Progenitor cell of endocrine pancreas (in vitro differentiated cells): ENCODE measurements at places on chromosomes 7 and 10. TPM values are rescaled to one million over a fixed set of nuclear protein-coding genes. Genes with fewer than 3 reads are reported as not detected.

The STRA8 gene
- not detected in 2 replicates for total RNA-seq

The PNLIPRP2 gene
- total RNA-seq: not detected in 2 replicates

The CALHM3 gene
- 0.41 and 1.3 TPM in 2 replicates for total RNA-seq

The TUBB8 gene
- total RNA-seq: 0.71 and 0.77 TPM in 2 replicates

The KAZALD1 gene
- total RNA-seq: 1.3 and 2.0 TPM in 2 replicates

The GBX1 gene
- 2.0 and 2.1 TPM in 2 replicates for total RNA-seq

The LRRD1 gene
- 0.31 and 0.34 TPM in 2 replicates for total RNA-seq

The CYP2C8 gene
- 7.3 and 8.1 TPM in 2 replicates for total RNA-seq

DNA sequence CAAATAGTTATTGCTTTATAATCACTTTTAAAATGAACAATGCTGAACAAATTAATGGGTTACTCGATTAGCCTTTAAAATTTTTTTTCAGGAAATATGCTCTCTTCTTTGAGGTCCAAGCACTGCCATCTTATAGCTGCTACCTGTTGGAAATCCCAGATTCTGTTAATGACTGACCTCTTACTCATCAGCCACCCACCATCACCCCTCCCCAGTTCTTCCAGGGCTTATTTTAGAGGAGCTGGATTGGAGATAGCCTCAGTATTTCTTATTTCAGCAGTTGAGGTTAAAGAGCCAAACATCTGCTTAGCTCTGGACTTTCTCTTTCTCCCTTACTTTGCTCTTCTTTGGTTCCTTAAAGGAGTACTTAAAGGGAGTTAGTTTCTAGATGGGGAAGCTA is 420.0 kb downstream of the EXOC4 start:
- no peak for DNase-seq
- no peak overlapping the region for H3K27ac ChIP-seq
- no peak overlapping the region for H3K4me3 ChIP-seq
- H3K36me3 ChIP-seq: peaks cover 2% of the 10 kb centered on the region
- peaks cover 25% of the 10 kb centered on the region for H3K4me1 ChIP-seq
- no peaks in the 10 kb centered on the region for H3K27me3 ChIP-seq

GRCh38 chr10:24973163-24973562 is 20.8 kb upstream of the PRTFDC1 start:
- no peak overlapping the region for H3K27ac ChIP-seq
- H3K27me3 ChIP-seq: no peaks in the 10 kb centered on the region
- no peak overlapping the region for H3K4me3 ChIP-seq
- H3K4me1 ChIP-seq: no peaks in the 10 kb centered on the region
- DNase-seq: no peak

GRCh38 chr10:122273966-122274545 is 3.0 kb downstream of the BTBD16 start:
- no peak for DNase-seq
- H3K4me1 ChIP-seq: peaks cover 5% of the 10 kb centered on the region
- no peaks in the 10 kb centered on the region for H3K36me3 ChIP-seq
- H3K4me3 ChIP-seq: no peak overlapping the region
- no peak overlapping the region for H3K27ac ChIP-seq
- peaks cover 3% of the 10 kb centered on the region for H3K27me3 ChIP-seq

DNA sequence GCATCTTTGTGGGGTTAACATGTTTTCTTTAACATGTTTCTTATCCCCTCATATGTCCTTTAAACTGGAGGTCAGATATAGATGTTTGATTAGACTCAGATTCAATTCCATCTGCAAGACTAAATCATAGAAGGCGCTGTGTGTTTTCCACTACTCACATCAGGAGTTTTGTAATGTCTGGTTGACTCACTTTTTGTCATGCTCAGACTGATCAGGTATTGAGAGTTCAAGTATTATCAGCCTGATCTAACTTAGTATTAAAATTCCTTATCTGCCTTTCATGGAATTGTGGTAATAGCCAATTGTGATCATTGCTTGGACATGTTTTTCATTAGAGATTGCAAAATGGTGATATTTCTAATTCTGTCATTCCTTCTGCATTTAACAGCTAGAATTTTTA is 30.2 kb downstream of the ENTPD7 start:
- H3K4me3 ChIP-seq: no peak overlapping the region
- peaks cover 18% of the 10 kb centered on the region for H3K36me3 ChIP-seq
- DNase-seq: no peak
- H3K27ac ChIP-seq: no peak overlapping the region
- no peaks in the 10 kb centered on the region for H3K27me3 ChIP-seq

DNA sequence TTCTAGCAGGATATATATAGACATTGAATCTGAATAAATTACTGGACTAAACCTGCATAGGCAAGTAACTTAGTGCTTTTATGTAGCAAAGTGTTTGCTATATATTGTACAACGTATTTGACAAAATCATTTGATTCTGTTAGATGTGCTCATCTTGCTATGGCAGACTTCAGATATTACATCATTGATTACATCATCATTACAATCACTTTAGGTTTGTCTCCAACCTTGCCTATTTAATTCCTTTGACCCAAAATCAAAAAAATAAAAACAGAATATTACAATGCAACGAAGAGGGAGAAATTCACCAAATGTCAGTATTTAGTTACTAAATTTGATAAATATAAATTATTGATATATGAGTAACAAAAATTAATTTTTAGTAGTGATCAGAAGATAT is 155.7 kb upstream of the STEAP1 start:
- H3K4me1 ChIP-seq: no peaks in the 10 kb centered on the region
- H3K27ac ChIP-seq: no peak overlapping the region
- no peak overlapping the region for H3K4me3 ChIP-seq

DNA sequence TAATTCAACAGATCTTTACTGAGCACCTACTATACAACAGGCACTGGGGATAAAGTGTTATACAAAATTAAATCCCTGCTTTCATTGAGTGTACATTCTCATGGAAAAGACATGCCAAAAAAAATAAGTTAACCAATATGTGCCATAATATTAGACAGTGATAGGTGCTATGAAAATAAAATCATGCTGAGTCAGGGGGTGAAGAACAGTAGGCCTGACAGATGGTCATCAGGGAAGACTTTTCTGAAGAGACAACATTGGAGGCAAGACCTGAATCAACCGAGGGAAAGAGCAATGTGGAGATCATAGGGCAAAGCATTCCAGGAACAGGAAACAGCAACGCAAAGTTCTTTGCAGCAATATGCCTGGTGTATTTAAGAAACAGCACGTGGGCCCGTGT is 135.5 kb downstream of the C1GALT1 start:
- H3K36me3 ChIP-seq: no peaks in the 10 kb centered on the region
- no peak overlapping the region for H3K4me3 ChIP-seq
- H3K4me1 ChIP-seq: no peaks in the 10 kb centered on the region
- no peak overlapping the region for H3K27ac ChIP-seq
- H3K27me3 ChIP-seq: no peaks in the 10 kb centered on the region
- DNase-seq: no peak

DNA sequence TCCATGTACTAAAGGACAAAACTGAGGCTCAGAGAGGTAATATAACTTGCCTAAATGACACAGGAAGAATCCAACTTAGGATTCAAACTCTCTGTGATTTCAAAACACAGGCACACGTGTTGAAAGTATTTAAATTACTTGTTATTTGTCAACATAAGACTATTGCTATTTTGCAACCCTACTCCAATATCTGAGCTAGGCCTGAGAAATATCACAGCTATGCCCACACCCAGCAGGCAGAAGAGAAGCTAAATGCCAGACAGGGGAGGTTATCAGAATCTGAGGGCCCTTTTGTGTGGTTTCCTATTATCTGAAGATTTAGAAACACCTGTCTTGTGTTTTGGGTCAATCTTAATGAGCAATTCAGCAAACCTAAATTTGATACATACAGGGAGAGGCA is 204.3 kb downstream of the ANK3 start:
- no peak overlapping the region for H3K4me3 ChIP-seq
- H3K27ac ChIP-seq: no peak overlapping the region
- H3K4me1 ChIP-seq: peaks cover 1% of the 10 kb centered on the region
- no peaks in the 10 kb centered on the region for H3K27me3 ChIP-seq

DNA sequence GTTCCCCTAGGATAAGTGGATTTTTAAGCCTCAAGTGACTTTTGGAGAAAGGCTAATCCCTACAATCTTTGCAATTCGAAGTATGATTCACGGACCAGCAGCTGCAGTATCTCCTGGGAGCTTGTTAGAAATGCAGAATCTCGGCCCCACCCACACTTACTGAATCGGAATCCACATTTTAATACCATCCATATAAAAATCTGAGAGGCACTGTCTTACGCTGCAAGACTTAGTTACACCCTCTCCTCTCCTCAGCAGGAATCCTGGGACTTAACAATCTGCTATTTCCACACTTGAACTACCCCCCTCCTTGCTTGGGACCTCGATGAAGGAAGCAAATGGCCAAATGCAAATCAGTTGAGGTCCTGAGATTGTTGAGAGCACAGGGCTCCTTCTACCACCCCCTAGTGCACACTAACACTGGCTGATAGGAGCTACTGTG is 21.0 kb downstream of the ITPRIP start:
- H3K27me3 ChIP-seq: no peaks in the 10 kb centered on the region
- H3K27ac ChIP-seq: no peak overlapping the region
- H3K4me3 ChIP-seq: no peak overlapping the region

DNA sequence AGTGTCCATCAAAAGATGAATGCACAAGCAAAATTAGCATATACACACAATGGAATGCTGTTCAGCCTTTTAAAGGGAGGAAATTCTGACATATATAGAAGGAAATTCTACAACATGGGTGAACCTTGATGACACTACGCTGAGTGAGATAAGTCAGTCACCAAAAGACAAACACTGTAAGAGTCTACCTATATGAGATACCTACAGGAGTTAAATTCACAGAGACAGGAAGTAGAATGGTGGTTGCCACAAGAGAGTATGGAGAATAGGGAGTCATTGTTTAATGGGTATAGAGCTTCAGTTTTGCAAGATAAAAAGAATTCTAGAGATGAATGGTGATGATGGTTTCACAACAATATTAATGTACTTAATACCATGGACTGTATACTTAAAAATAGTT is 51.8 kb downstream of the HERC4 start:
- no peak overlapping the region for H3K4me3 ChIP-seq
- no peak for DNase-seq
- no peaks in the 10 kb centered on the region for H3K4me1 ChIP-seq

GRCh38 chr7:108464743-108465142 is 8.5 kb upstream of the NRCAM start:
- H3K27ac ChIP-seq: no peak overlapping the region
- no peaks in the 10 kb centered on the region for H3K4me1 ChIP-seq
- no peak overlapping the region for H3K4me3 ChIP-seq
- H3K27me3 ChIP-seq: peaks cover 3% of the 10 kb centered on the region
- H3K36me3 ChIP-seq: no peaks in the 10 kb centered on the region

DNA sequence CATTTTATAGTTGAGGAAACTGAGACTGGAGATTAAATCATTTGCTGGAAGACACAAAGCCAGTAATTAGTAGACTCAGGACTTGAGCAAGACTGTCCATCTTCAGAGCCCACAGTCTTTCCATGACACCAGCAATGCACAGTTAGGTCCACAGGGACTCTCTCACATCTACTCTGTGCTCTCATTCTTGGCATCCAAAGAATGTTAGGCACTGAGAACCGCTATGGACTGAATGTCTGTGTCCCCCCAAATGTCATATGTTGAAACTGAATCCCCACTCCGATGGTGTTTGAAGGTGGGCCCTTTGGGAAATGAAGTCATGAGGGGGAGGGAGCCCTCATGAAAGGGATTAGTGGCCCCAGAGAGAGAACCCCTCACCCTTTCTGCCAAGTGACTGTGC is 100.6 kb downstream of the LANCL2 start:
- no peak for DNase-seq
- H3K4me1 ChIP-seq: no peaks in the 10 kb centered on the region
- H3K27me3 ChIP-seq: no peaks in the 10 kb centered on the region
- H3K27ac ChIP-seq: no peak overlapping the region
- no peak overlapping the region for H3K4me3 ChIP-seq
- H3K36me3 ChIP-seq: peaks cover 54% of the 10 kb centered on the region

DNA sequence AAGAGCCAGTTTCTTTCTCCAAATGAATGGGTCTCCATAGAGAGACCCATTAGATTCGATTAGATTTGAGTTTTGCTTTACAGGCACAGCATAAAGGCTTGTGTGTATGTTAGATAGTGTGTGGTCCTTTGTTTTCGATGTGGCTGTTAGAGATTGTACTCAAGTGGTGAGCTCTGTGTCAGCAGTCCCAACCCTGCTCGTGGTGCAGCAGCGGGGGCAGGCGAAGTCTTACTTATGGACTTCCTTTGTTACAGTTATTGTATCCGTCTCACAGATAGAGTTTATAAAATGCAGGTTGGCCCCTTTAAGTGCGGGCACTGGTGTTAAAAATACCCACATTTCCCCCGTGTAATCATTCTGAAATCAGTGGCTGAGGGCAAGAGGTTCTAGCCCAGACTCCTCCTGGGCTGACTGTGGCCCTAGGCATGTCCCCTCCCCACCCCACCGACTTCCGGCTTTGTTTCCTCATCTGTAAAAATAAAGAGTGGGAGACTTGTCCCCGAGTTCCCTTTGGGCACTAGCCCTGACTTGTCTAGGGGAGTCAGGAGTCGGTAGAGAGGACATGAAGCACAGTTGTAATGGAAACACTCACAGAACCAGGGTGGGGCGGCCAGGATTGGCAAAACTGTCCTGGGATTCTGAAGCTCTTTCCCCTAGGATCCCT is 28.6 kb downstream of the MTURN start:
- peaks cover under 1% of the 10 kb centered on the region for H3K27me3 ChIP-seq
- peaks cover 58% of the 10 kb centered on the region for H3K4me1 ChIP-seq
- peaks cover 1% of the 10 kb centered on the region for H3K36me3 ChIP-seq
- no peak for DNase-seq

- H3K27ac ChIP-seq: no peak overlapping the region
- no peak for DNase-seq
- H3K4me3 ChIP-seq: peak overlapping the region; percentile 55
- H3K4me1 ChIP-seq: peaks cover 1% of the 10 kb centered on the region
Measured at GRCh38 chr7:4641091-4641666, 40.9 kb upstream of the FOXK1 start.

GRCh38 chr7:157497744-157498651 is 161.2 kb downstream of the DNAJB6 start:
- H3K36me3 ChIP-seq: no peaks in the 10 kb centered on the region
- DNase-seq: no peak
- H3K4me1 ChIP-seq: peaks cover 14% of the 10 kb centered on the region
- peak overlapping the region; percentile 92 for H3K27ac ChIP-seq
- peaks cover 28% of the 10 kb centered on the region for H3K27me3 ChIP-seq

DNA sequence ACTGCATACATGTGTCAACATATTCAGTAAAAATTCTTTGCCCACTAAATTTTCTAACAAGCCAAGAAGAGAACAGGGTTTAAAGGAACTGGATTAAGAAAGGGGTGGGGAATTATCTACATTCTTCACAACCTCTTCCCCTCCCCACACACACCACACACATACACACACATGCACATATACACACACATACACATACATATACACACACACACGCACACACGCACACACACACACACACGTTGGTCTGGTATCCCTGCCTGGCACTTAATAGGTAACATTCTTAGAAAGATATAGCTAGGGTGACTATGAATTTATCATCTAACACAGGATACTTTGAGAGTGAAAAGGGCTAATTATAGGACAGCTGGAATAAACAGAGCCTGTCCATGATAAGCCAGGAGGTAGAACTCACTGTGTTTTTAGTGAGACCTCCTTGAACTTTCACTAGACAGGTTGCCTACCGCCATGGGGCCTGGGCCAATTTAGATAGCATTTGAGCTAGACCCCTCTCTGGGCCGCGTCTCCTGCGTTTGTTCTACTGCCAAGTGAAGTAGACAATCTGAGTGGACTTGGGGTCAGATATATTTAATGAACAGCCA is 33.1 kb upstream of the EPC1 start:
- no peaks in the 10 kb centered on the region for H3K27me3 ChIP-seq
- H3K4me3 ChIP-seq: no peak overlapping the region
- H3K36me3 ChIP-seq: no peaks in the 10 kb centered on the region
- no peak overlapping the region for H3K27ac ChIP-seq
